ENCODE measurements at places on chromosomes 7 and 10. TPM values are rescaled to one million over a fixed set of nuclear protein-coding genes. Genes with fewer than 3 reads are reported as not detected.

Gene IDI2
- 16.6 TPM for polyA plus RNA-seq

Gene CDK6
- polyA plus RNA-seq: 0.60 TPM

Gene FAM25A
- 0.82 TPM for polyA plus RNA-seq

Gene SLC13A1
- polyA plus RNA-seq: not detected

Gene TWIST1
- 0.27 TPM for polyA plus RNA-seq

Gene SLC26A5
- not detected for polyA plus RNA-seq

Gene ADCY1
- 1.6 TPM for polyA plus RNA-seq

DNA sequence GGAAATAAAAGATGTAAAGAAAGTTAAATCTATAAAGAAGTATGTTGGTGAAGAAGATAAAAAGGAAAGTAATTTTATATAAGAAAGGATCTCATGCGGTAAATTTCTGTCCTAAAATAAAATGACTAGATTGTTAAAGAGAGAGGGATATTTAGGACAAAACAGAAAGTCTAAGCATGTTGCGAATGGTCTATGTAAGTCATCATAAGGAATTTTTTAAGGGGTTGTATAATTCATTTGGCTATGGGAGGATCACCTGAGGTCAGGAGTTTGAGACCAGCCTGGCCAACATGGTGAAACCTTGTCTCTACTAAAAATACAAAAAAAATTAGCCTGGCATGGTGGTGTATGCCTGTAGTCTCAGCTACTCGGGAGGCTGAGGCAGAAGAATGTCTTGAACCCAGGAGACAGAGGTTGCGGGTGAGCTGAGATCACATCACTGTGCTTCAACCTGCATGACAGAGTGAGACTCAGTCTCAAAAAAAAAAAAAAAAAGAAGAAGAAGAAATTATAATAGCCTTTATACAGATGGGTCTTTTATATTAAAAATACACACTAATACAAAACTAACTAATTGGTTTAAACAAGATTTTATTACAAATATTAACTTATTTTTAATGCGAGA lies 294.3 kb downstream of the MAGI2 start:
- DNase-seq: no peak
- no peaks in the 10 kb centered on the region for H3K27me3 ChIP-seq
- no peak overlapping the region for H3K27ac ChIP-seq

DNA sequence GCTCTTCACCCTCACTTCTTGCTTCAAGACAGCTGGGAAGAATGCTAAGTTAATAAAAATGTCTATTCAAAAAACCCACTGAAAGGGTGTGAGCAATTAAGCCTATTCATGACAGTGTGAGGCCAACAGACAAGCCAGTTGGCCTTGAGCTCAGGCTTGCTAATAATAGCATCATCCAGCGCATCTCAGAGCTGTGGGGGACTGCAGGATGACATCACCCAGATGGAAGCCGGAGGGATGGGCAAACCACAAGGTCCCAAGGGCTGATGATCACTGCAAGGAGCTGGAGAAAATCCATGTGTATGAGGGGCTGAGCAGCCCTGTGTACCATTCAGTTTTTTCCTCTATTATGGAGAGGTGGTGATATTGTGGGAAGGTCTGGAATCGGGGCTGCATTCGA lies 770.4 kb downstream of the TNS3 start:
- no peak overlapping the region for H3K27ac ChIP-seq
- no peaks in the 10 kb centered on the region for H3K4me1 ChIP-seq
- no peak overlapping the region for H3K4me3 ChIP-seq
- peak; percentile 51 for DNase-seq
- no peaks in the 10 kb centered on the region for H3K27me3 ChIP-seq

DNA sequence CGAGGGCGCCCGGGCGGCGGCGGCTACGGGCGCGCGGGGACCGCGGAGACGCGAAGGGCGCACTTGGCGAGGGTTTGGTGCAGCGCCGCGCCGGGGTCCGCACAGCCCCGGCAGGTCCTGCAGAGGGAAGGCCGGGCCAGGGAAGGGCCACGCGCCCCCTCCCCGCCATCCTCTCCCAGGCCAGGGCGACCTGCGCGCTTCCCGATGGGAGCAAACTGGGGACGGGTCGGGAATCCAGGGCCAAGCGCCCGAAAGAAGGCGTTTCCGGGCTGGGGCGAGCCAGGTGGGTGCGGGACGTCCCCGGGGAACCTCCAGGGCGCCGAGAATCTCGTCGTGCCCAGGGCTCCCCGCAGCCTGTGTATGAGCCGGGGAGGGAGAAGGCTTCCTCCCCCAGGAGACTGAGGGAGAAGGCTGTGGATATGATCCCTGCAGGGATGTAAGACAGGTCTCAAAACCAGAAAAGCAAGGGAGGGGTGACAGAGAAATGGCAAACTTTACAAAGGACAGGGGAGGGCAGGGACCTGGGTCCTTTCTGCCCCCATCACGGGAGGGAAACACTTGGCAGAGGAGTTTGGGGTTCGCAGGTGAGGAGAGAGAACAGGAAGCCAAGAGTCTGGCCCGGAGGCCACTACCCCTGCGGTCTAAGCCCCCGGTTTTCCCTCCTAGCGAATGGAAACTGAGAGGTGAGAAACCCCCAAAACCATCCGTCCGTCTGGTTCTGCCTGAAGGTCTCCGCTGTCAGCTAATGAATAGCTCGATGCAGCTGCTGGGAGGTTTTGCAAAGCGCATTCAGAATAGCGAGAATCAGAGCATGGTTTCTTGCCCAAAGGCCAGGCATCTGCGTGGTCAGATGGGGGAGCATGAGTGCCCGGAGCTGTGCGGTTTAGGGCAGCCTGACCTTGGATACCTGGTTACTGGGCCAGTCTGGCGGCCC lies 674 bp downstream of the AMZ1 start:
- H3K27me3 ChIP-seq: peaks cover 15% of the 10 kb centered on the region
- H3K4me1 ChIP-seq: peaks cover 2% of the 10 kb centered on the region
- no peaks in the 10 kb centered on the region for H3K36me3 ChIP-seq
- H3K27ac ChIP-seq: no peak overlapping the region
- peak overlapping the region; percentile 46 for H3K4me3 ChIP-seq
- no peak for DNase-seq

- no peak overlapping the region for H3K4me3 ChIP-seq
- peaks cover 3% of the 10 kb centered on the region for H3K4me1 ChIP-seq
- no peak overlapping the region for H3K27ac ChIP-seq
- no peaks in the 10 kb centered on the region for H3K36me3 ChIP-seq
- no peak for DNase-seq
- no peaks in the 10 kb centered on the region for H3K27me3 ChIP-seq
These were observed 123.0 kb downstream of the SH2D4B start for GRCh38 chr10:80660736-80661135.

GRCh38 chr10:87691506-87692070 lies 31.9 kb downstream of the PAPSS2 start:
- H3K27ac ChIP-seq: no peak overlapping the region
- DNase-seq: no peak
- no peaks in the 10 kb centered on the region for H3K4me1 ChIP-seq
- H3K4me3 ChIP-seq: no peak overlapping the region

DNA sequence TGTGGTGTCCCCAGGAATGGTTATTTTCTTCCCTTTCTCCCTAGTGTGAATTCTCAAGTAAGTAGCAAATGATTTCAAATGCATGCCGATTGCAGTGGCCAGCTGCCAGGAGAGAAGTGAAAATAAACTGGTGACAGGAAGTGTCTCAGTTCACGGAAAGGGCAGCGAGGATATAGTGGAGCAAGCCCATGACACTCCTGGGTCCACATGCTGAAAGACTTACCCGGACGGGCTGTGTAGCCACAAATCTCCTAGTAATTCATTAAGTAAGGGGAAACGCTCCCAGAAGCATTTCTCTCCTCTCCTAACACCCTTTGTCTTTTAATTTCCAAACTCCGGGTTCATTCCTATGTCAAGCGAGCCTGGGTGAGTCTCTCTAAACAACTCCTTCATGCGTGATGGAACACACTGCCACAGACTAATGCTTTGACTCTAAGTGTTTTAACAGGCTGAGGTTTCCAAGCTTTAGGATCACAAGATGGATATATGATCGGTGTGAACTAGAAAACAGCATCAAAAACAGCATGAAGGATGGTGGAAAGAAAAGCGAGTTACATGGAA lies 125.6 kb downstream of the CYP26A1 start:
- no peak overlapping the region for H3K27ac ChIP-seq
- H3K4me1 ChIP-seq: peaks cover 11% of the 10 kb centered on the region
- H3K36me3 ChIP-seq: no peaks in the 10 kb centered on the region
- DNase-seq: peak; percentile 74
- peak overlapping the region; percentile 60 for H3K4me3 ChIP-seq

GRCh38 chr10:114519756-114520293 lies 115.5 kb upstream of the AFAP1L2 start:
- no peaks in the 10 kb centered on the region for H3K36me3 ChIP-seq
- no peak overlapping the region for H3K4me3 ChIP-seq
- H3K4me1 ChIP-seq: no peaks in the 10 kb centered on the region
- no peaks in the 10 kb centered on the region for H3K27me3 ChIP-seq
- no peak for DNase-seq
- H3K27ac ChIP-seq: no peak overlapping the region

GRCh38 chr7:126529254-126529653 lies 723.5 kb downstream of the GRM8 start:
- no peaks in the 10 kb centered on the region for H3K27me3 ChIP-seq
- no peaks in the 10 kb centered on the region for H3K4me1 ChIP-seq
- no peak overlapping the region for H3K27ac ChIP-seq
- no peaks in the 10 kb centered on the region for H3K36me3 ChIP-seq
- H3K4me3 ChIP-seq: no peak overlapping the region
- no peak for DNase-seq

DNA sequence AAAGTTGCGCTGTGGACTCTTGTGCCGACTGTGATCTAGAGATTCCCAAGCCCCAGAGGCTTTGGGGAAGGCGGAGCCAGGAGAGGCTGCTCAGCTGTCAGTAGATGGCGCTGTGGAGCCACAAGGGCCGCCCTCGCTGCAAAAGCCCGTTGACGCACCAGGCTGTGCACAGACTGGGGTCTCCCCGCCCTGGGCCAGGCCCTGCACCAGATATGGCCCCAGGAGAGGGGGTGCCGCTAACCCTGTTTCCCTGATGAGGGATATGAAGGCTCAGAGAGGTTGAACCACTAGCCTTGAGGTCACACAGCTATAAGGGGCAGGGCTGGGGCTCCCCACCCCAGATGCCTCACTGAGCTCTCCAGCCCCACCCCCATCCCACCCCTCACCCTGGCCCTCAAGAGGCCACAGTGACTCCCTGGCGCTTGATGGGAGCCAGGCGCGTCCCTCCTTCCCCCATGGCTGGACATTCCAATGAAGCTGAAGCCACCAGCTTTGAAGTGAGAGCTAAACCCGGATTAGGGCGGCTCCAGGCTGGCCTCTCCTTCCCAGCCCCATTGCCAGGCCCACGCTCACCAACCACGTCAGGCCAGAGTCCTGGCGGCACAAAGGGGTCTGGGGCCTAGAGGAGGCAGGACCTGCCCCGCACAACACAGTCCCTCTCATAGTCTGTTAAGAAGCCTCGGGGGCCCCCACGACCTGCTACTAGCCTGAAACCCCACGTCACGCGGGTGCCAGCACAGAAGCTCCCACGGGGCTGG lies 26.4 kb downstream of the MYL10 start:
- no peaks in the 10 kb centered on the region for H3K36me3 ChIP-seq
- no peaks in the 10 kb centered on the region for H3K27me3 ChIP-seq
- H3K4me3 ChIP-seq: no peak overlapping the region
- DNase-seq: peak; percentile 81
- H3K4me1 ChIP-seq: peaks cover 4% of the 10 kb centered on the region

DNA sequence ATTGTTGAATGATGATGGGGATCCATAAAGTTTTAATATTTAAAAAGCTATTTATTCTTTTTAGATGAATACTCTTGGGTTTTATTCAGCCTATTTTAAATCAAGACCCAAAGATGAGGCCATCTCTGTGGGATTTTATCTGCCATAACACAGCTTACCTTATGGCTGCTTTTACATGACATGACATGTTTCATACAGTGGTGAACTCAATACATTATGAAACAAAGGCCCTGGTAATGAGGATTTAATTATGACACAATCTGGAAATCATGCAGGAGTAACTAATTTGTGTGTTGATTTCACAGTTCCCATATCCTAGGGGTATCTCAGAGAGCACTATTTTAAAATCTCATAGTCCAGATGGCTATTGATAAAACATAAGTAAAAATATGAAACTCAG lies 661.8 kb upstream of the FZD8 start:
- H3K27me3 ChIP-seq: no peaks in the 10 kb centered on the region
- H3K27ac ChIP-seq: no peak overlapping the region
- no peak for DNase-seq
- H3K4me3 ChIP-seq: no peak overlapping the region
- no peaks in the 10 kb centered on the region for H3K36me3 ChIP-seq

GRCh38 chr10:92740762-92741161 lies 51.0 kb downstream of the HHEX start:
- H3K4me3 ChIP-seq: no peak overlapping the region
- H3K36me3 ChIP-seq: no peaks in the 10 kb centered on the region
- H3K27me3 ChIP-seq: no peaks in the 10 kb centered on the region
- H3K27ac ChIP-seq: no peak overlapping the region

GRCh38 chr7:136359333-136359903 lies 382.3 kb upstream of the MTPN start:
- H3K36me3 ChIP-seq: no peaks in the 10 kb centered on the region
- no peak for DNase-seq

DNA sequence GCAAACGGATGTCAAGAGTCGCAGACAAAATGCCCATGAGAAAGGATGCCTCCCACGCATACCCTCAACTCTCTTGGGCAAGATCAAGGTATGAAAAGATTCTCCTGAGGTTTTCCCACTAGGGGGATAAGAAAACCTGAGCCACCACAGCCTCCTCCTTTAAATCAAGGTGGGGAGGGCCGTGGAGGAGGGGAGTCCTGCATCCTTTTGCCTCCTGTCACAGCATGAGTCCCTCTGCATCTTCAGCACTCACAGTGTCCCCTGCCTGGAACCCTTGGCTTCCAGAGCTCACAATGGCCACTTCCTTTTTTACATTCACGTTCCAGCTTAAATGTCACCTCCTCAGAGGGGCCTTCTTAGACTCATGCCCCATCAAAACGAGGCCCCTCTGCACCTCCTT lies 207.6 kb downstream of the GLI3 start:
- DNase-seq: no peak
- H3K4me3 ChIP-seq: no peak overlapping the region
- no peaks in the 10 kb centered on the region for H3K4me1 ChIP-seq
- no peaks in the 10 kb centered on the region for H3K27me3 ChIP-seq
- no peak overlapping the region for H3K27ac ChIP-seq

- H3K4me3 ChIP-seq: no peak overlapping the region
- no peaks in the 10 kb centered on the region for H3K4me1 ChIP-seq
- H3K36me3 ChIP-seq: no peaks in the 10 kb centered on the region
- no peaks in the 10 kb centered on the region for H3K27me3 ChIP-seq
- no peak overlapping the region for H3K27ac ChIP-seq
These were observed 1254.9 kb upstream of the LRRN3 start for GRCh38 chr7:109836016-109836415.

GRCh38 chr7:36986948-36987724 lies 262.8 kb upstream of the AOAH start:
- H3K4me1 ChIP-seq: no peaks in the 10 kb centered on the region
- H3K36me3 ChIP-seq: no peaks in the 10 kb centered on the region
- H3K27me3 ChIP-seq: no peaks in the 10 kb centered on the region
- H3K4me3 ChIP-seq: no peak overlapping the region
- H3K27ac ChIP-seq: no peak overlapping the region

- no peak for DNase-seq
- no peaks in the 10 kb centered on the region for H3K4me1 ChIP-seq
- H3K27ac ChIP-seq: no peak overlapping the region
- H3K36me3 ChIP-seq: peaks cover 7% of the 10 kb centered on the region
These were observed 257.6 kb downstream of the MAD1L1 start for GRCh38 chr7:1975179-1975578.

GRCh38 chr10:87095236-87095945 lies 385 bp downstream of the SHLD2 start:
- peak overlapping the region; percentile 98 for H3K27ac ChIP-seq
- DNase-seq: peak; percentile 92
- peaks cover 32% of the 10 kb centered on the region for H3K36me3 ChIP-seq
- no peaks in the 10 kb centered on the region for H3K27me3 ChIP-seq

All from psoas muscle (tissue), 8 donors.